Thoracic aorta (tissue), 2 donors: ENCODE measurements at places on chromosomes 3 and 15. TPM values are rescaled to one million over a fixed set of nuclear protein-coding genes. Genes with fewer than 3 reads are reported as not detected.
A peak's percentile ranks its signal among the peaks of the same experiment; 100 is the strongest.

TFDP2 gene
- 210 TPM for total RNA-seq

DNA sequence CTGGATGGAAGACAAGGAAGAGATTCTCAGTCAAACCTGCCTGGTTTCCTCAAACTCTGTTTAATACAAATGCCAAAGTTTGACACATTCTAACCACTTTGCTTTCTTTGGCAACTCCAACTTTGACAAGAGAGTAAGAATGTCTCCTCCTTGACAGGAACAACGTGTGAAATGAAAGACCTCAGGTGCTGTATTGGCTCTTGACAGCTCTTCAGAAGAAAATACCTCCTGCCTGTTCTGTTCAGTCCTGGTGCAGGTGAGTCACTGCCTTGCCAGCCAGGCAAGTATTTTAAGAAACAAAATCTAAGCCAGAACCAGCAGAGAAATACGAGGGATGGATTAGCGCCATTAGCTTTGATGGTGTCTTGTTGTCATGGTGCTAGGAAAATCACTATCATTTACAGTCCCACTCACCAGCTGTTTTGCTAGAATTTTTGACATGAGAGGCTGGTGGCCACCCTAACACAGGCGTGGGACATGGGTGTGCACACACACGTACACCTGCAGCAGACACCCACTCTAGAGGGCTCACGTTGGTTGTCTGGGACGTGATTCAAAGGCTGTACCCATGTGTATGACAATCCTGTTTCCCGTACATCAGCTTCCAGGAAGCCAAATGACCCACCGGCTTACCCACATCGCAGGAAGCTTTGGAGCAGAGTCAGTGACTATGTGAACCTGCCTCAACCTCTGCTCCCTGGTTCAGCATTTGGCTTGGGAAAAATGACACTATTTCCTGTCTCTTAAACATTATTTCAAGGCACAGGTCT lies 60.4 kb downstream of the CCNL1 start:
- DNase-seq = no peak

- DNase-seq = no peak
Observed at GRCh38 chr3:97438131-97438530, 326.4 kb upstream of the ARL6 start.

DNA sequence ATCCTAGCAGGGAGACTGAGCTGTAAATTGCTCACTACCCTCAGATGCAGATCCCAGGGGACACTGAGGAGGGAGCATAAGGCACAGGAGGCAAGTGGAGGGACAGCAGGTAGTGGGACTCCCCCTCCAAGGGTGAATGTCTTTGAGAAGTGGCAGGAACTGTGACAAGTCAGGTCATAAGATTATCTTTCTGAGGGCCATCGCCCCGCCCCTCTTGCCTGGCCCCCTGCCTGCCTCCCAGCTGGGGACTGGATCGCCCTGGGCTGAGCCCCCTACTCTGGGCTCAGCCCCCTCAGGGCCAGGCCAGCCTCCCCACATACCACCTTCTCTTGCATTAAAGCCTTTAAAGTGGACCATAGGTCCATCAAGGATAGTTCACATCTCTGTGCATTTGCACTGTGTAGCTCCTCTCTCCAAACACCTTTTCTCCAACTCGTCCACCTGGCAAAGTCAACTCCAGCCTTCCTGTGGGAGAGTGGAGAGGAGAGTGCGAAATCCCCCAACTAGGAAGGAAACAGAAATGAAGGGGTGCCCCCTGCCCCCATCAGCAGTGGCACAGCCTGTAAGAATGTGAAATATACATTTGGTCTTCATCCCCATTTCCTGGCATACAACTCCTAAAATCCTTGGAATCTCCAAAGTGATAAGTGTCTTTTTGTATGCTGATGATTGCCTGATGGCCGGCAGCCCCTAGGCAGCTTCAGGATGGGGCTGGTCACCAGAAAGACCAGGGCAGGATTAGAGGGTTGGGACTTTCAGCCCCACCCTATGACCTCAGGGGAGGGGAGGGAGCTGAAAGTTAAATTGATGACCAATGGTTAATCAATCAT lies 14.7 kb downstream of the PIF1 start:
- no peak for DNase-seq

DNA sequence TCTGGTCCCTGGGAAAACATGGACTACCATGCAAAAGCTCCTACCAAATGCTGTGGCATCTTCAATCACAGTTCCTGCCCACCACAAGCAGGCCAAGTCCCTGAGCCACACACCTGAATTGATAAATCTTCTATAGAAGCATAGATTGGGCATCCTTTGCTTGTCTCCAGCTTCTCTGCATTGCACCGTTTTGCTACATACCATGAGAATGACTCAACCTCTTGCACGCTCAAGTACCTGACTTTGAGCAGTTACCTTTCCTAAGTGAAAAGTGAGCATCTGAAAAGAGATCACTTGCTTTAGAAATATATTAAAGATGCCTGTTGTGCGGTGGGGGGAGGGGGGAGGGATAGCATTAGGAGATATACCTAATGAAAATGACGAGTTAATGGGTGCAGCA lies 31.3 kb downstream of the GATM start:
- no peak for DNase-seq

DNA sequence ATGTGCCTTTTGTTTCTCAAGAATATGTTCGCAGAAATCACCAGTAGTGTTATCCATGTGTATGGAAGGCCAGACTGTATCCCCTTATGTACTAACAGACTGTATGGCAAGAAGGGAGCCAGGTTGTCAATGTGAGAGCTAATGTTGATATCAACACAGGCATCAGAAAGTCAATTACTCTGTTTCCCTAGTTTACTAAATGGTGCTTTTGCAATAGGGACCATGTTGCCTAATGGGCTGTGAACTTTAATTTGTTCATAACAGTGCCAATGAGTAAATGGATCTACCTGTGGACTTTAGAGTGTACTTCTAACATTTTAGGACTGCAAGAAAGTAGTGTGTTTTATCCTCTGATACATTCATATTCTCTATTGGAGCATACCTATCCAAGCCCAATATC lies 431.8 kb upstream of the TPRG1 start:
- no peak for DNase-seq

ZNF860 gene
- total RNA-seq = 0.81 TPM

POMGNT2 gene
- total RNA-seq = 8.6 TPM

DNA sequence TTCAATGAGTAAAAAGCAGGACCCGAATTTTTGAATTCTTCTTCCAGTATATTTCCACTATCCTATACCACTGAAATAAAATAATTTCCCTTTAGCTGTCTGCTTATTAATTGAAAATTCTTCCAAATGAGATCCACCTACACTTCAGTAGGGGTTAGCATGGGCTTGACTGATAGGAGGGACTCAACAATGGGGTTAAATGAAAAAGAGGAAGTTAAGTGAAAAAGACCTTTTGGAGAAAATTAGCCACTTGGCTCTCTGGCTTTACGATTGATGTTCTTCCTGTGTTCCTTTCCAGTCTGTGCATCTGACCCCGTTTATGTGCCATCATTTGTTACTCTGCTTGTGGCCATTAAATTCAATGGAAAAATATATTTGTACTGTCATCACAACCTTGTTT lies 54.0 kb upstream of the GCNT3 start:
- no peak for DNase-seq

FOXL2NB gene
- total RNA-seq = not detected

- DNase-seq = no peak
Observed at GRCh38 chr3:145704020-145704419, 457.0 kb downstream of the PLOD2 start.

AADACL2 gene
- total RNA-seq = not detected

ANKRD63 gene
- not detected for total RNA-seq

GRCh38 chr3:102297072-102297658 lies 137.7 kb upstream of the ZPLD1 start:
- DNase-seq = no peak

- DNase-seq = peak; percentile 28
Observed at GRCh38 chr3:21718161-21718765, 32.7 kb downstream of the ZNF385D start.

GRCh38 chr3:85576091-85576690 lies 617.4 kb downstream of the CADM2 start:
- no peak for DNase-seq

- no peak for DNase-seq
Observed at GRCh38 chr15:95194746-95195145, 963.4 kb downstream of the MCTP2 start.

WDR93 gene
- not detected for total RNA-seq

- DNase-seq = no peak
Observed at GRCh38 chr15:26721232-26721967, 51.5 kb downstream of the GABRB3 start.

C3orf49 gene
- not detected for total RNA-seq

GRCh38 chr3:12444582-12445471 lies 39.5 kb upstream of the TSEN2 start:
- no peak for DNase-seq
